CD4-positive, alpha-beta T cell treated with Interleukin-10 for 1 hour (primary cell): ENCODE measurements at places on chromosomes 7 and 10.

DNA sequence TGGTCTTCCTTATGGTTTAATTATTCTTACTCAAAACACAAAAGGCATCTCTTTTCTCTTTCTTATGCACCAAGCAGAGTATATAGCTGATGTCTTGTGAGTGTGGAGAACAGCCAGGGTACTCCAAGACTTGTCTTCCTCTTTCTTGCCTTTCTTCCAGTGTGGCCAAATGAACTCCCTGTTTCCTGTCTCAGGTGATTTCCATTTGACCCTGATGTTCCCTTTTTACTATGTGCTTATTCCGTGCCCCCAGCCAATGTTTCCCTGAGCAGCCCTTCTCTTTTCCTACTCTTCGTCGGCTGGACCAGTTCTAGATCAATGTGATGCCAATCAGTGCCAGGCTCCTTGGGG lies 12.6 kb downstream of the OR9A4 start:
- no peak for DNase-seq

DNA sequence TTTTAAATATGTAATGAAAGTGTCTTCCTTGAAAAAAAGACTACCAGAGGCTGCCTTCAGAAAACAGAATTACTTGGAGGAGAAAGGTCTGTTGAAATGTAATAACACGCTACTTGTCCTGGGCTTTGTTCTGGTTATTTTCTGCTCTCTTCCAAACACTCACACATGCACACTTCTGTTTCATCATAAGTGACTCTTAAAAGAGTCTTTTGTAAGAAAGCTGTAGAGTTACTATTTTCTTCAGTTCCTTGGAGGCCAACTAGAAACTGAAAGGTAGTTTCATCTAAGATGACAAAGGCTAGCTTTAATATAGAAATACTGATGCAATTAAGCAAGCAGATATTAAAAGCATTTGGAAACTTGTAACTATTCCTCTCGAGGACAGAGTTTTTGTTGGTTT lies 39.1 kb downstream of the TASOR2 start:
- no peak for DNase-seq

DNA sequence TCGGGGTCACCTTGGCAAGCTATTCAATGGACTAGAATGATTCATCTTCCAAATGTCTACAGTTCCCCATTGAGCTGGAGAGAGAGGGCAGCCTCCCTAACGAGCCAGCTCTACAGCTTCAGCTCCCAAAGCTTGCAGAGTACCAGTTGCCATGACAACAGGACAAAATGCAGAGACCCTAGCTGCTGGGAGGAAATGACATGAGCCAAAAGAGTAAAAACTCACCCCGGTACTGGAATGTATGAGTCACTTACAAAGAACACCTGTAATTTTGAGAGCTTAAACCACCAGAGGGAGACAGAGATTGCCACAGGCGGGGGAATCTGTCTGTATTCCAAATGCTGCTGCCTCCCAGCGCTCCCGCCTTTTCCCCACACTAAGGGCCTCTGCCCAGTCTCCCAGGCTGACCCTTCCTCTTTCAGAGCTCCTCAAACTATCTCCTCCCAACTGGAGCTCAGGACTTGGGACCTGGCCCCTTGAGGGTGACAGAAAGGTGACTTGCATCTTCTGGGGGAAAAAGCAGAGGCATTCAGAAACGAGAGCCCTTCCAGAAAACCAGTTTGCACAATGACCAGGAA lies 95.5 kb downstream of the CUL2 start:
- DNase-seq: peak; percentile 61

DNA sequence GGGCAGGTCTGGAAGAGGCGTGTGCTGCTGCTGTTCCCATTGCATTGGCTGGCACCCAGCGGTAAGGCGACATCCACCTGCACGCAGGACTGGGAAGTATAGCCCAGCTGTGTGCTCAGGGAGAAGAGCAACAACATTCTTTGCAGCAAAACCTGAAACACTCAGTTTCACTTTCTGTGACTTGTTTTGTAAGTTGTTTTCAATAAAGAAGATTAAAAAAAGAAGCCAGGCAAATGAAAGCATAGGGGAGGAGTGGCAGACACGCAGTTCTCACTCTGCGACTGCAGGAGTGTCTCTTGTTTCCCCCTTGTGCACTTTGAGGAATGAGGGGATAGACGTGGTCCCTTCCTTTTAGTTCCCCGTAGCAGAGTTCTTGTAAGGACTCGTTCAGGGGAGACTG lies 5.8 kb downstream of the FBH1 start:
- peak; percentile 4 for DNase-seq

GRCh38 chr10:48478980-48479811 lies 125.7 kb downstream of the ARHGAP22 start:
- DNase-seq: no peak

DNA sequence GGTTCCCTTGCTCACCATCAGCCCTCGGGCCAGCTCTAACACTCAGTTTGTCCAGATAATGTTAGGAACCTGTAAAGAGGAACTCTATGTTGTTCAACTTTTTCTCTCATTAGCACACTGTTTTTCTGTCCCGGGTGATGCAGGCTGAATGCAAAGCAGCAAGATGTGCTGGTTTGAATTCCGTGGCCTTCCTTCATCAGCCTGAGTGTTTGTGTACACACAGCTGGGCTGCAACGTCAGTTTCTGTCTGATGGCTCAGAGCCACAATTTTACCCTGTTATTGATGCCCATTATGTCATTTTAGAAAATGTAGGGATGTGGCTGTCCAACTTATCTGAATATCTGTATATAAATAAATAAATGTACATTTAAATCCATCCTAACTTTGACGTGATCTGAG lies 152.0 kb downstream of the PLPP4 start:
- DNase-seq: no peak

GRCh38 chr7:18393465-18394118 lies 102.0 kb upstream of the HDAC9 start:
- no peak for DNase-seq

- no peak for DNase-seq
Measured at GRCh38 chr10:71534568-71535194, 138.0 kb downstream of the CDH23 start.
